ENCODE measurements at places on chromosomes 7 and 10. TPM values are rescaled to one million over a fixed set of nuclear protein-coding genes. Genes with fewer than 3 reads are reported as not detected.

DNA sequence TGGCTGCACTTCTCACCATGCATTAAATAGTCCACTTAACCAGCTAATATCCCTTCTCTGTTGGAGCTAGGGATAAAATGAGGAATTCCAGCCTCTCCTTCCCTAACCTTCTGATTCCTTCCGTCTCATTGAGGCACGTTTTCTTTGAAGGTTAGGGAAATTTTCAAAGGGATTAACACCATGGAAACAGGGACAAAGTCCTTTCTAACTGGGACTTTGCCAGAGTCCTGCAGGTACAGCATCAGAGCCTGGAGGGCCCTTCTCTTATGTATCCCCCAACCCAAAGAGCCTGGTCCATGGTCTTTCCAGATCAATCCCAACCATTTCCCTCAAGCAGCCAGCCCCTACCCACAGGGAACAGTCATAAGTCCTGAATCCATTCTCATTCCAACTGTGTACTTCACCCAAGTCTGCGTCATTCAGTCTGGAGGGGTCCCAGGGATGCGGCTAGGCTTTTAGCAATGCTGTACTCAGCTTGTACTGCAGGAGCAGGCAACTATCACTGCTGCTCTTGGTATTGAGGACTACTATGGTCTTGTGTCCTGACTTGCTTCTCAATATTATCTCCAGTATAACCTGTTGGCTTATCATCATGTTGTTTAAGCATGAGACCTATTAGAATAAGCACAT, 34.6 kb upstream of the CROT start:
- no peak overlapping the region for H3K4me3 ChIP-seq
- H3K27me3 ChIP-seq, result no peaks in the 10 kb centered on the region

- H3K27ac ChIP-seq, result no peak overlapping the region
- H3K27me3 ChIP-seq, result no peaks in the 10 kb centered on the region
- no peaks in the 10 kb centered on the region for H3K36me3 ChIP-seq
- no peak overlapping the region for H3K4me3 ChIP-seq
- H3K4me1 ChIP-seq, result no peaks in the 10 kb centered on the region
Measured at GRCh38 chr7:28381466-28381865, 30.9 kb upstream of the CREB5 start.

GRCh38 chr7:100543586-100543985, 4.6 kb downstream of the AGFG2 start:
- H3K4me3 ChIP-seq, result no peak overlapping the region
- no peak for DNase-seq
- peaks cover 72% of the 10 kb centered on the region for H3K4me1 ChIP-seq
- H3K36me3 ChIP-seq, result no peaks in the 10 kb centered on the region
- H3K27me3 ChIP-seq, result no peaks in the 10 kb centered on the region
- H3K27ac ChIP-seq, result peak overlapping the region; percentile 93

- no peaks in the 10 kb centered on the region for H3K36me3 ChIP-seq
- H3K27me3 ChIP-seq, result no peaks in the 10 kb centered on the region
- no peaks in the 10 kb centered on the region for H3K4me1 ChIP-seq
- H3K4me3 ChIP-seq, result no peak overlapping the region
- no peak overlapping the region for H3K27ac ChIP-seq
Measured at GRCh38 chr7:14766747-14767146, 135.8 kb downstream of the DGKB start.

DNA sequence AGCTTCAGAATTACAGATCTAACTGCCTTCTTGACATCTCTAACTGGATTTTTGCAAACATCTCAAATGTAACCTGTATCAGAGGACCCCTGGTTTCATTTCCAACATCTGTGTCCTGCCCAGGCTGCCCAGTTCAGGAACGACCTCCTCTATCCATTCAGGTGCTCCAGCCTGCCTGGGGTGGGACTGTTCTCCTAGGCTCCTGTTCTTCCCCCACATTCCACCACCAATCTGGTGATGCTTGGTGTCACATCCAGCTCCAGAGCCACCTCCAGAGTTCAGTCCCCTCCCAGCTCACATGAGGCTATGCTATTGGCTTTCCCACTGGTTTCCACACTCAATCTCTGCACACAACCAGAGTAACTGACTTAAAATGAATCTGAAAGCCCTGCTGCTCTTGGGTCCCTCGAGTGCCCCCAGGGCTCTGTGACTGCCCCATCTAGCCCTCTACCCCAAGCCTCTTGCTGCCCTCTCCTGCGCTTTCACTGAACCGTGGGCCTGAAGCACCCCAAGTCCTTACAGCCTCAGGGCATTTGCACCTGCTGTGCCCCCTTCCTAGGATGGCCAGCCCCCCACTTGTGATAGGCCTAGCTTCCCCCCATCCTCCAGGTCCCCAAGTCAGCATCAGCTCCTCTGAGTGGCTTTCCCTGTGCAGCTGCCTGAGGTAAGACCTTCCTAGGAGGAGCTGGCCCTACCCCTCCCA, 46.1 kb downstream of the PPIF start:
- DNase-seq, result no peak
- H3K36me3 ChIP-seq, result no peaks in the 10 kb centered on the region

GRCh38 chr10:89873055-89873454, 171.7 kb downstream of the KIF20B start:
- no peaks in the 10 kb centered on the region for H3K4me1 ChIP-seq
- DNase-seq, result no peak
- no peak overlapping the region for H3K4me3 ChIP-seq
- no peak overlapping the region for H3K27ac ChIP-seq
- no peaks in the 10 kb centered on the region for H3K36me3 ChIP-seq

DNA sequence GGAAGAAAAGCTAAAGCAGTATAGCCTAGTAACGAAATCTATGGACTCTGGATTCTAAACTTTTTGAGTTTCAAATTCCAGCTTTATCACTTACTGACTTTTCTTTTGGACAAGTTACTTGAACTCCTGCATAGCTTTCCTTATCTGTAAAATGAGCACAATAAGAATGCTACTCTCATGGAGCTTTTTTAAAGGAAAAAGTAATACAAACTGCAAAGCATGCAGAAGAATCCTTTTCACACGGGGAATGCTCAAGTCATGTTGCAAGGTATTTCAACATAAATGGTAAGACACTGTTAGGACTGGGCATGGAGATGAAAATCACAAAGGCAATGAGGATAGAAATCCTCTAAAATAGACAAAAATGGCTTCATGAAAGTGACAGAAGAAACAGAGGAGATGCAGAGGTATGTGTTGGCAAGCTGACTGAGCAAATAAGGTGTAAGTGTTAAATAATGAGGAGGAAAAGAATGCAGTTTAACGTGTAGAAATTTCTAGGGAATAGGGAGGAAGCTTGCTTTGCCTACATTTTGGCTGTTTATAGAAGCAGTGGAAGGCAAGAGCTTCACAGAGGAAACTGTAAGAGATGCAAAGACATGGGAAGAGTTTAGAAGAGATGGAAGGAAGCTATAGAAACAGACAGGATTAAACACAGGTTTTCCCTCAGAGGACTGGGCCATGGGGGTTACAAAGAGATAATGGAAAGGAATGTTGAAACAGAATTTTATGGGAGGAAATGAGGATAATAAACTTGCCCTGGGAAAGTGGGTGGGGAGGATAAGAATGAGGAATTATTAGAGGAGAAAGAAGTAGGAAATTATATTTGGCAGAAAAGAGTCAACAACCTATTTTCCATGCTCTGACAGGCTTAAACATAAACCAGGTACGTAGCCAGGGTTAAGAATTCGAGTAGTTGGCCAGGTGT, 28.8 kb upstream of the SNX13 start:
- no peak for DNase-seq
- H3K36me3 ChIP-seq, result no peaks in the 10 kb centered on the region
- H3K4me1 ChIP-seq, result no peaks in the 10 kb centered on the region

DNA sequence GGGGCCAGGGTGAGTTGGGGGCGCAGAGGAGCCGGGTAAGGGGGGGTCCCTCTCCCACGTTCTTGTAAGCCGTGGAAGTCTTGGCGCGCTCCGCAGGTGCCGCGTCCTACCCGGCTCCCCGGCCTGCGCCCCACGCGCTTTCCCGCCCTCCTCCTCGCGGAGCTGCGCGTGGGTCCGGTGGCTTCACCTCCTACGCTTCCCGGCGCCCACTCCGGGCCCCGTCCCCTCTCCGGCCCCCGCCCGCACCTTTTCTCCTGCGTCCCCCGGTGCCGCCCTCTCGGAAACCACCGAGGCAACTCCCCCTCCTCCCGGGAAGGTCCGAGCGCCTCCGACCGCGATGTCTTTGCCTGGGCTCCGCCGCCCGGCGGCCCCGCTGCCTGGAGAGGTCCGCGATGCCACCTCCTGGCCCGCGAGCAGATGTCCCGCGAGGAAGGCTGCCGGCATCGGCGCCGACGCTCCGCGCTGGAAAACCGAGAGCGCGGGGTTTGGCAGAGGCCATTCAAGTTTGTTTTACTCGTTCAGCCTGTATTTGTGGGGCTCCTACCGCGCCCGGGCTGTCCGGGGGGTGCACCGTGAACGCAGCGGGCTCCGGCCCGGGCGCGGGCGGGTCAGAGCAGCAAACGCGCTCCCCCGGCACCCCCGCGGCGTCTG, 2.4 kb upstream of the NKX6-2 start:
- no peak overlapping the region for H3K27ac ChIP-seq
- no peaks in the 10 kb centered on the region for H3K36me3 ChIP-seq
- no peak for DNase-seq

- no peak for DNase-seq
- no peak overlapping the region for H3K27ac ChIP-seq
- no peak overlapping the region for H3K4me3 ChIP-seq
- H3K4me1 ChIP-seq, result no peaks in the 10 kb centered on the region
- peaks cover 45% of the 10 kb centered on the region for H3K36me3 ChIP-seq
Measured at GRCh38 chr7:87356448-87356847, 11.0 kb downstream of the CROT start.

GRCh38 chr7:19098510-19098909, 18.9 kb downstream of the TWIST1 start:
- no peaks in the 10 kb centered on the region for H3K36me3 ChIP-seq
- H3K4me3 ChIP-seq, result no peak overlapping the region
- no peaks in the 10 kb centered on the region for H3K27me3 ChIP-seq
- H3K27ac ChIP-seq, result no peak overlapping the region

DNA sequence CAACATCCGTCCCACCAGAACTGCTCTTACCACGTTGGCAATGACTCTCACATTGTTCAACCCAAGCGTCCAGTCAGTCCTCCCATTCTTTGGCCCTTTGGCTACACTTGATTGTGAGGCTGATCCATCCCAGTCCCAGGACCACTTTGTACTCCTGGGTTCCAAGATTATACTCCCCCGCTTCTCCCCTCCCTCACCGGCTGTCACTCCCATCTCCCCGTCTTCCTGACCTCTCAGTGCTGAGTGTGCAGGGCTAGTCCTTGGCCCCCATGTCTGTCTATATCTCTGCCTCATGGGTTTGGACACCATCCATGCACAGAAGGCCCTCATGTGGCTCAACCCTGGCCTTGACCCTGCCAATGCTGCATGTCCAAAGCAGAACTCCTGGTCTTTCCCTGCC, 12.5 kb downstream of the ARHGAP22 start:
- H3K36me3 ChIP-seq, result no peaks in the 10 kb centered on the region
- peaks cover 8% of the 10 kb centered on the region for H3K4me1 ChIP-seq
- no peak overlapping the region for H3K27ac ChIP-seq
- H3K27me3 ChIP-seq, result no peaks in the 10 kb centered on the region

DNA sequence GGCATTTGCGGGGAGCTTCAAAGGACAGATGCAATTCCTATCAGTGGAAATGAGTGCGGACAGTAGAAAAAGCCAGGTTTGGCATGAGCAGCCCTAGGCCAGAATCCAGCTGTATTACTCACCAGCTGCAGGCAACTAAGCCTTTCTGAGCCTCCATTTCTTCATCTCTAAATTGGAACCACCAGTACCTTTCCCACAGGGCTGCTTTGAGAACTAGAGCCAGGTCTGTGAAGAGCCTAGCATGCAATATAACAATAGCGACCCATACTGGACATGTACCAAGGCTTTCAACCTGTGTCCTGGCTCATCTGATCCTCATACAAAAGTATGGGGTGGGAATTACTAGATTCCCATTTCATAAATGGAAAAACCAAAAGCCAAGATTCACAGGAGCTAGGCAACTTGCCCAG, 101.0 kb downstream of the GSAP start:
- H3K36me3 ChIP-seq, result no peaks in the 10 kb centered on the region
- H3K27ac ChIP-seq, result no peak overlapping the region
- H3K4me3 ChIP-seq, result no peak overlapping the region
- no peaks in the 10 kb centered on the region for H3K4me1 ChIP-seq
- no peak for DNase-seq

DNA sequence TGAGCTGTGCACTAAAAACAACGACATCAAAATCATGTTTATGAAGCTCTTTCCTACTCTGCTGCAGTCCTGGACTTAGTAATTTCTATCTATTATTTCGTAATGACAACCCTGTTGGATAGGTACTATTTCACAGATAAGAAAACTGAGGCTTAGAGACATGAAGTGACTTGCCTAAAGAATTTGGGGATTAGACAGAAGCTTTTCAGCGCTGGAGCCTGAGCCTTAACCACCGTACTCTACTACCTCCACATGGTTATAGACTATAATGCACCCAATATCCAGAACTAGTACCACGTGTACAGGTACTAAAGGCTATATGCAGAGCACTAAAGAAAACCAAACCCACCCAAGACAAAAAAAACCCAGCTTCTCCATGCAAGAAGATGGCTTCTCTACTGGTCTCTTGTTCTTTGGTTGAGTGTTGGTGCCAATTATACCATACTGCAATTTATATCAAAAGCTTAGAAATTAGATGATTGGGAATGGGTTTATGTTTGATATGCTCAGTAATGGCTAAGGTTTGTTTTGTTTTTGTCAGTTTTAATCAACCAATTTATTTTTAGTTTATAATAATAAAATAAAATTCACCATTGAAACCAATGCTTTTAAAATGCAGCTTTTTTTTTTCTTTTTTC, 6.5 kb upstream of the SNX10 start:
- H3K36me3 ChIP-seq, result no peaks in the 10 kb centered on the region
- H3K27me3 ChIP-seq, result no peaks in the 10 kb centered on the region
- no peak for DNase-seq
- H3K4me3 ChIP-seq, result no peak overlapping the region

- H3K27me3 ChIP-seq, result no peaks in the 10 kb centered on the region
- H3K36me3 ChIP-seq, result no peaks in the 10 kb centered on the region
- H3K4me1 ChIP-seq, result peaks cover 16% of the 10 kb centered on the region
- DNase-seq, result no peak
Measured at GRCh38 chr7:47340517-47340916, 241.4 kb downstream of the TNS3 start.

- no peak for DNase-seq
- peak overlapping the region; percentile 30 for H3K4me3 ChIP-seq
- no peaks in the 10 kb centered on the region for H3K36me3 ChIP-seq
- no peaks in the 10 kb centered on the region for H3K27me3 ChIP-seq
- H3K4me1 ChIP-seq, result peaks cover 26% of the 10 kb centered on the region
- H3K27ac ChIP-seq, result peak overlapping the region; percentile 83
Measured at GRCh38 chr10:5628451-5629302, 37.7 kb downstream of the ASB13 start.

RBP4 gene
- 36.8 TPM for total RNA-seq

ZSWIM8 gene
- 123 TPM for total RNA-seq

PAPSS2 gene
- total RNA-seq, result 12.3 TPM

RGR gene
- not detected for total RNA-seq

HECW1 gene
- total RNA-seq, result 2.5 TPM

CHPF2 gene
- 28.0 TPM for total RNA-seq

Measured in vagina (tissue), 2 donors.